Hematopoietic multipotent progenitor cell (in vitro differentiated cells): ENCODE measurements at places on chromosomes 5 and 9. TPM values are rescaled to one million over a fixed set of nuclear protein-coding genes. Genes with fewer than 3 reads are reported as not detected.

DNA sequence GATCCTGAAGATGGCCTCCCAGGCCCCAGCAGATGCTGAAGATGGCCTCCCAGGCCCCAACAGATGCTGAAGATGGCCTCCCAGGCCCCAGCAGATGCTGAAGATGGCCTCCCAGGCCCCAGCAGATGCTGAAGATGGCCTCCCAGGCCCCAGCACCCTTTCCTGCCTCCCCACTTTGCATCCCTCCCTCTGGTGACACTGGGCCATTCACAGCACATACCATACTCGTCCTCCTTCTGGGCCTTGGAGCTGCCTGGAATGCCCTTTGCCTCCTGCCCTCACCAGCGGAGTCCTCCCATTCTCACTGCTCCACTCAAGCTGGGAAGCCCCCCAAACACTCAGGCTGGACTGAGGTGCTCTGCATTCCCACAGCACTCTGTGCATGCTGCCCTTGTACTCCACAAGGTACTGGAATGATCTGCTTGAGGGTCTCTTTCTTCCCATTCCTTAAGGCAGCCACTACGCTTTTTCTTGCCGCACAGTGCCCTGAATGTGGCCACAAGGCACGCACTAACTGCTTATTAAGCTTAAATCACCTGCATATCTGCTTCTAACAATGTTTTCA lies 550.0 kb downstream of the BNC2 start:
- no peak for DNase-seq

Gene TAS2R1
- not detected for total RNA-seq

GRCh38 chr5:85452322-85453025 lies 1067.8 kb upstream of the EDIL3 start:
- DNase-seq, result no peak

Gene ALG2
- 27.5 TPM for total RNA-seq

DNA sequence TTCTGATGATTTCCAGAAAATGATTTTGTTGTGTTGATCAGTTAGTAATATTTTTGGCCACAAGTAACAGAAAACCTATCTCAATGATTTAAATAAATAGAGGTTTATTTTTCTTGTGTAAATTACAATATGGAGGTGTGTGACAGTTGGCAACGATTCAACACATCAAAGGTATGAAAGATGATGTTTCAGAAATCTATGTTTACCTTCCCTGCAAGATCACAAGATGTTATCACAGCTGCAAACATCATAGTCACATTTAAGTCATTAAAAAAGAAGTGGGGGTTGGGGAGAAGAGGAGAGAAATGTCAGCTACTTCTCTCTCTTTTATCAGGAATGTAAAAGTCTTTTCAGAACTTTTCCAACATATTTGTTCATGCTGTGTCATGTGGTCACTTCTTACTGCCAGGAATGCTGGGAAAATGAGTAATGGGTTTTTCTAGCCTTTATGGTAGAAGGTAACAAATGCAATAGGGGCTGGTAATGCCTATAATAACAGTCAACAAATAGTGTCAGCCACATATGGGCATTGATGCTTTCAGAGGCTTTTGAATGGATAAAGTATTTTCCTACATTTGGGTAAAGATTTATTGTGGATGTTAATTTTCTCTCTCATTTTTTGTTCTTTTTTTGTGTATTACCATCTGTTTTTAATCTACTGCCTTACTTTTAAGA lies 742.7 kb downstream of the TLE1 start:
- no peak for DNase-seq

GRCh38 chr5:177427919-177428573 lies 1.6 kb downstream of the GRK6 start:
- DNase-seq, result no peak

DNA sequence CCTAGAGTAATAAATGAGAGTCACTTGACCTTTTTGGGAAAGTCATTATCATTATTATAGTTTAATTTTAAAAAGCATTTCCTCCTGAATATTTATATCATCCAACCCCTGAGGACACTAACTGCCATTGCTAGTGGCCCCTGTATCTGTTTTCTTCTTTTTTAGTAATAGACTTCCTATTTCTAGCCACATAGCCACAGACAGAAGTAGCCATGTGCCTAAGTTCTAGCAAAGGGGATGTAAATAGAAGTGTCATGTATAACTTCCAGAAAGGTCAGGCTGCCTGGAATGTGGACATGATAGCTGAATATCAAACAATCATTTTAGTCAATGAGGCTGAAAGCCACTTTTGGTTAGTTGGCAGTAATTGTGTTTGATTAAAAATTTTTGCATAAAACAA lies 37.5 kb upstream of the IQGAP2 start:
- DNase-seq, result no peak

DNA sequence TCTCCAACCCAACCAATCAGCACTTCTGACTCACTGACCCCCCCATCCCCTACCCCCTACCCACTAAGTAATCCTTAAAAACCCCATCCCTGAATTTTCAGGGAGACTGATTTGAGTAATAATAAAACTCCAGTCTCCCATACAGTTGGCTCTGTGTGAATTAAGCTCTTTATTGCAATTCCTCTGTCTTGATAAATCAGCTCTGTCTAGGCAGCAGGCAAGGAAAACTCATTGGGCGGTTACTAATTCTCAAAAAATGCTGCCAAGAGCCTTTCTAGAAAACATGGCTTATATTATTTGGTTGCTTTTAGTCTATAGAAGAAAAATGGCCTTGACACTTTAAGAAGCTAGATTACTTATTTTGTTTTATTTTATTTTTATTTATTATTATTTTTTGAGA lies 131.7 kb downstream of the SUSD1 start:
- DNase-seq, result no peak

DNA sequence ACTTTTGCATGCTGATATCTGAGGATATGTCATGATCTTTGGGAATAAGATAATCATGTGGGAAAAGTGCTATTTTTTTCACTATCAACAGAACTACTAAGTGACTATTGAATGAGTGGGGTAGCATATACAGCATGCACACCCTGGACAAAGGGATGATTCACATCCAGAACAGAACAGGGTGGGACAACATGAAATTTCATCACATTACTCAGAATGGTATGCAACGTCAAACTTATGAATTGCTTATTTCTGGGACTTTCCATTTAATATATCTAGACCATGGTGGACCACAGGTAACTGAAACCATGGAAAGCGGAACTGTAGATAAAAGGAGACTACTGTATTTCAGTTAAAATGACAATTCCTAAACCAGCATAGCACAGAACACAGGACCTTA lies 370.0 kb downstream of the HINT1 start:
- DNase-seq, result no peak

Gene CCDC183
- 1.6 TPM for total RNA-seq

Gene PCDHB14
- under 0.01 TPM for total RNA-seq

Gene FAM200C
- total RNA-seq, result 2.4 TPM

DNA sequence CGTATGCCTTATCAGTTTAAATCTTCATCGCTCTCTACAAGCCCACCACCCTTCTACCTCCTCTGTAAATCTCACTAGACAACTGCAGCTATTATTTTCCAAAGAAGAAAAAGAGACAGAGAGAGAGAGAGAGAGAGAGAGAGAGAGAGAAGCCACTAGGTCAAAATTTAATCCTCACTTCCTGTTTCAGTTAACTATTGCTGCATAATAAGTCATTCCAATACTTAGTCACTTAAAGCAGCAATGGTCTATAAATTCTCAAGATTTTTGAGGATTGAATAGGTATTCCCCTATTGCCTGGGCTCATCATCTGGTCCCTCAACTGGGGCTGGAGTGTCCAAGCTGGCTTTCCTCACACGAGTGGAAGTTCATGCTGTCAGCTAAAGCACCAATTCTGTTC lies 68.8 kb downstream of the ITGA1 start:
- no peak for DNase-seq

- DNase-seq, result no peak
Measured at GRCh38 chr5:53045263-53045662, 56.1 kb downstream of the ITGA2 start.

DNA sequence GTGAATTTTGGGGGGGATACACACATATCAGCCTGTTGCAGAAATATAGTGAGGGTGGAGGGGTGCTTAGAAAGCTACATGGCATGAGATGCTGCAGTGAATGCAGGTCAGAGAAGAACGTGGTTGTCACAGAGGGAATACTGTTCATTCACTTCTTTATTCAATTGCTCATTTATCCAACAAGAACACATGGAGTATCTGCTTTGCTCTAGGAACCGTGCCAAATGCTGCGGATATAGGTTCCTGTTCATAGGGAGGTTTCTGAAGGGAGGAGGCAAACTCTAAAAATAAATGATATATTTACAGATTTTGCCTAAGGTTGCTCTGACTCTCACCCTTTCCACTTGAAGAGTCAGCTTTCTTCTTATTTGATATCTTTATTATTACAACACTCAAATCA lies 444.3 kb upstream of the CLINT1 start:
- DNase-seq, result no peak

Gene PCDHGA8
- total RNA-seq, result 0.54 TPM

- DNase-seq, result no peak
Measured at GRCh38 chr9:118367383-118367782, 663.2 kb downstream of the TLR4 start.

DNA sequence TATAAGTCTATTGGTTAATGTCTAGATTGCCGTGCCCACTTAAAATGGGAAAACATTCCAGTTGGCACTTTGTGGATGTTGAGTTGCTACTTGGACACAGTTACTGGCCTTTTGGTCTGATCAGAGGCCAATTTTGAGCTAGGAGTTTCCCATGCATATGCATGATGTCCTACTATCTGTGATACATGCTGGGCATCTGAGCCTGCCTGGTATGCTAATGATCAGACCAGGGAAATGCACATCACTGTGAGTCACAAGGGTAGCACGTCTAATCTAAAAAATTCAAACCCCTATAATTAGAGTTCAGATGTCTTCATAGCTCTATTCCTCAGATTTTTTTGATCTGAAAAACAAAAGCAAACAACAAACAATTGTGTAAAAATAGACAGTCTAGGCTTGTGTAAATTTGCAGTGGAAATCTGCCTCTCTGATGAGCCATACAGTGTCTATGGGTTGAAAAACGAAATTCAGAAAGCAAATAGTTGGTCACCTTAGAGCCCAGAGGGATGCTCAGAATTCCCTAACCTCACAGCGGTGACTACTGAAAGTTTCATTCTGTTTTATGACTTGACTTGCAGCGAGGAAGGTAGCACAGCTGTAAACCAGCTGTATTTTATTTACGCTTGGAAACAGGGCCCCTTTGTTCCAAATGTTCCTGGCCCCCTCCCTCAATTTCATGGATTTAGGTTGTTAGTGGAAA lies 37.3 kb downstream of the PALM2AKAP2 start:
- no peak for DNase-seq

- DNase-seq, result no peak
Measured at GRCh38 chr9:91296354-91296753, 65.4 kb downstream of the AUH start.

DNA sequence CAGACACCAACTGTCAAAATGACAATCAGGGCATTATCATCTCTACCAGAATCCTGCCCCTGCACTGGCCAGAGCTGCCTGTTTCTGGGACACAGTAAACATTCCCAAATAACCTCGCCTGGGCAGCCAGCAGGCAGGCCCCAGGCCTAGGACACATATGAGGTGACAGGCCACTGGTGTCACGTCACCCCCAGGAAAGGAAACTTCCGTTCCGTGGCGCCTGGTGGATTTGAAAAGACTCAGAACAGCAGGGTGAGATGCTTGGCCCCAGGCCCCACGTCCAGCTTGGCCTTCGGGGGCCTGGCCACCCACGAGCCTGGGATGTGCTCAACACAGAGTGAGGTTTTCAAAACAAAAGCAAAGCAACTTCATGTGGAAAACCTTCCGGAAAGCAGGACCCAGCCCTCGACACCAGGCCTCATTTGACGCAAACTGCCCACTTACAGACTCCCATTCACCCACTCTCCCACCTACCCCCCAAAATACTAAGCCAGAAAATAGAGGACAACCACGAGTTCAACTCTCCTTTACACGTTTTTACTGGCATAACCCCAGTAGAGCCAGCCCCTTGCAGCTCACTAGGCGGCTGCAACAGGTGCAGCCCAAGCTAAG lies 1.2 kb downstream of the SEMA4D start:
- no peak for DNase-seq

Gene PRDM9
- total RNA-seq, result under 0.01 TPM

GRCh38 chr5:177372910-177373309 lies 11.3 kb upstream of the SLC34A1 start:
- DNase-seq, result no peak

Gene RUSC2
- total RNA-seq, result 17.8 TPM

- DNase-seq, result no peak
Measured at GRCh38 chr9:35910613-35911359, 1.5 kb downstream of the SPAAR start.

Gene FBXL7
- under 0.01 TPM for total RNA-seq

Gene LCN9
- total RNA-seq, result not detected

Gene SLC6A7
- under 0.01 TPM for total RNA-seq

Gene PDE8B
- 0.27 TPM for total RNA-seq

DNA sequence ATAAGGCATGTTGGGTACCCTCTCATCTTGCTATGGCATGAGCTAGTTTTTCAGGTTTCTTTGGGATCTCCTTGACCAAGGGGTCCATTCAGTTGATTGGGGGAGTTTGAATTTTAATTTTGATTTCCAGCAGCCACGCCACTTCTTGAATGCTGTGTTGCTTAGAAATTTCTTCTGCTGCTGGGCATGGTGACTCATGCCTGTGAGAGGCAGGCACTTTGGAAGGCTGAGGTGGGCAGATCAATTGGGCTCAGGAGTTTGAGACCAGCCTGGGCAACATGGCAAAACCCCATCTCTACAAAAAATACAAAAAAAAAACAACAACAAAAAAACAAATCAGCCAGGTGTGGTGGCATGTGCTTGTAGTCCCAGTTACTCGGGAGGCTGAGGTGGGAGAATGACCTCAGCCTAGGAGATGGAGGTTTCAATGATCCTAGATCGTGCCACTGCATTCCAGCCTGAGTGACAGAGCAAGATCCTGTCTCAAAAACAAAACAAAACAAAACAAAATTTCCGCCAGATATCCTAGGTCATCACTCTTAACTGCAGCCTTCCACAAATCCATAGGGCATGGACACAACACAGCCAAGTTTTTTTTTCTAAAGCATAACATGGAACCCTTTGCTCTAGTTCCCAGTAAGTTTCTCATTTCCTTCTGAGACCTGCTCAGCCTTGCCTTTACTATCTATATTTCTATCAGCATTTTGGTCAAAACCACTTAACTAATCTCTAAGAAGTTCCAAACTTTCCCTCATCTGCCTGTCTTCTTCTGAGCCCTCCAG lies 17.7 kb downstream of the TMC1 start:
- DNase-seq, result no peak

Gene PIP5K1B
- total RNA-seq, result 12.4 TPM

Gene FAM169A
- 13.7 TPM for total RNA-seq

GRCh38 chr9:11275158-11275695 lies 662.4 kb upstream of the PTPRD start:
- DNase-seq, result no peak

Gene IFNA1
- total RNA-seq, result not detected

DNA sequence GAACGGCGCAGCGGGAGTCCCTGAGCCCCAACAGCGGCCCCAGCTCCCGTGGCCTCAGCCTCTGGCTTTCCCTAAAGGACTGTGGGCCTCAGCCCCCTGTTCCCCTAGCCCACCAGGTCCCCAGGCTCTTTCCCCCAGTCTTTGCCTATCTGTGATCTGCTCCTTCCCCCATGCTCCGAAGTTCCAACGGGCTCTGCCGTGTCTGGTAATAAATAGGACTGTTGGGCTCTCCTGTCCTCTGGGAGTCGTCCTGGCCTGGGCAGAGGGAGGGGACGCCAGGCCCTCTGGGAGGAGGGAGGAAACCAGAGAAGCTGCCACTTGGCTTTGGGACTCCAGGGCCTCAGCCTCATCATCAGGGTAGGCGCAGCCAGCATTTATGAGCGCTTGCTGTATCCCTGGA lies 28.1 kb downstream of the ADGRD2 start:
- no peak for DNase-seq

Gene PCDHA5
- total RNA-seq, result under 0.01 TPM

- DNase-seq, result no peak
Measured at GRCh38 chr5:91607675-91608074, 224.6 kb upstream of the ARRDC3 start.

Gene DMRT1
- total RNA-seq, result not detected

- DNase-seq, result peak; percentile 87
Measured at GRCh38 chr9:133199648-133200321, 9.3 kb downstream of the OBP2B start.
